AG09319 (cell line): ENCODE measurements at places on chromosomes 11 and 22.

DNA sequence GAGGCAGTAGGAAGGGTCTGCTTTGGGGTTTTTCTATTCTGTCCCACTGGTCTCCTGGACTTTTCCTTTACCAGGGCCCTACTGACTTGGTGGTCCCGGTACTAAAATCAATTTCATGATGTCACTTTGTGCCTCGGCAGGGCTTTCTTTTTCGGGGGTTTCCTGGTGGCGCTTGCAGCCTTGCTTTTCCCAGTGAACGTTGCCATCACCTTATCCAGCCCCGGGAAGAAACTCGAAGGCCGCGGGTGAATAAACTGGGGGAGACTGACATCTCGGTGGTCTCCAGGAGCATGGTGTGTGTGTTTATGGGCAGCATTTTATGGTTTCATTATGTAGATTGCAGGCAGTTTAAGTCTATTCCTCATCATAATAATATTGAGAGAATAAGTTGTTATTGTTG lies 84.4 kb downstream of the KCNQ1 start:
- DNase-seq = no peak

GRCh38 chr11:91513734-91514133 lies 710.9 kb upstream of the FAT3 start:
- DNase-seq = no peak

DNA sequence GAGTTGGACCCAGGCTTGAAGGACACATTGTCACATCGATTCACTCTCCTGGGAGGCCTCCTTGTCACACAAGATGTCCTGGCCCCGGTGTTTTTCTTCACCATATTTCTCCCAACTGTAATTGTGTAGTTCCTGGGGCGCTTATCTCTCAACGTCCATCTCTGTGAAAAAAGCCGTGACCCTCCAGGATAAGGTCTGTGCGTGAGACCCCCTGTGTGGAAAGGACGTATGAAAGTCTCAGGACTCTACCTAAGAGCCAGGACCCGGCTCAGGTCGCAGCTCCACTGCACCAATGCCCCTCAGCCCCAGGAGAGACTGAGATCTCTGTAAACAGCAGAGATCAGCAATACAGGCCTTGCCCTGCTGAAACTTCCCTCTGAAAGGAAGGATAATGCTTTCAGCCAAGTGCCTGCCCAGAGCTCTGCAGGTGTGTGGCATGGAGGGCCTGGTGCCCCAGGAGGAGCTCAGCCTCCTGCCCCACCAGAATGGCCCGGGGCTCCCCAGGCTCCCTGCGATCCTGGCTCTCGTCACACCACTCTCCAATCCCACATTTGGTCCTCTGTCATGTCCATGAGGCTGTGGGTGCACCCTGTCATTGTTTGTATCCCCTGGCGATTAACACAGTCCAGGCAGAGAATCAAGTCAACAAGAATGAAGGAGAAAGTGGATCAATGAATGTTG lies 119.2 kb upstream of the TMEM45B start:
- no peak for DNase-seq

DNA sequence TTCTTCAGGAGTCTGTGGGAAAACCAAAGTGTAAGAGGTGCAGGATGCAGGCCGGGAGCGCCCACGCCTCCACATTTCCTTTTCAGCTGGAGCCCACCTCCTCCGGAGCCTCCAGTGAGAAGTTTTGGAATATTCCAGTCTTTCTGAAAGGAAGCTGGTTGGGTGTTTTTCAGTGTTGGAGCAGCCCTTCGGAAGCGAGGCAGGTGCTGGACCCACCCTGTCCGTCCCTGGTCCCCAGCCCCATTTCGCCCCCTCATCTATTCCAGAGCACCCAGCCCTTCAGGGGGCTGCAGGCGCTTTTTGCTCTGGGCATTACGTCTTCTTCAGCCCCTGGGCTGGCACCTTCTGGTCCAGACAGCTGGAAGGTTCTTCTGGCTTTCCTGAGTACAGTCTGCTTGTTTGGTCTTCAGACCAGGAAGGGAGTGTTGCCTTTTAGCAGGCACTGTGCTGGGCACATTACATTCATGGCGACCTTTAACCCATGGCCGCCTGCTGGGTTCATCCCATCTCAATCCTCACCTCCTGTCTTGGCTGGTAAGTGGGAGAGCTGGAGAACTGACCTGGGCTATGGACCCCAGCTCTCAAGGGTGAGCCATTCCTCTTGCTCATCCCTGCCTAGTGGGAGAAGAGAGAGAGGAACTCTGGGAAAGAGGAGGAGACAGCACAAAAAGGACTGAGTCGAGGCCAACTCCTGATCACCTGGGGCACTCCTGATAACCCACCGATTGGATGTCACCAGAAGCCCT lies 710 bp upstream of the THY1 start:
- DNase-seq = no peak

DNA sequence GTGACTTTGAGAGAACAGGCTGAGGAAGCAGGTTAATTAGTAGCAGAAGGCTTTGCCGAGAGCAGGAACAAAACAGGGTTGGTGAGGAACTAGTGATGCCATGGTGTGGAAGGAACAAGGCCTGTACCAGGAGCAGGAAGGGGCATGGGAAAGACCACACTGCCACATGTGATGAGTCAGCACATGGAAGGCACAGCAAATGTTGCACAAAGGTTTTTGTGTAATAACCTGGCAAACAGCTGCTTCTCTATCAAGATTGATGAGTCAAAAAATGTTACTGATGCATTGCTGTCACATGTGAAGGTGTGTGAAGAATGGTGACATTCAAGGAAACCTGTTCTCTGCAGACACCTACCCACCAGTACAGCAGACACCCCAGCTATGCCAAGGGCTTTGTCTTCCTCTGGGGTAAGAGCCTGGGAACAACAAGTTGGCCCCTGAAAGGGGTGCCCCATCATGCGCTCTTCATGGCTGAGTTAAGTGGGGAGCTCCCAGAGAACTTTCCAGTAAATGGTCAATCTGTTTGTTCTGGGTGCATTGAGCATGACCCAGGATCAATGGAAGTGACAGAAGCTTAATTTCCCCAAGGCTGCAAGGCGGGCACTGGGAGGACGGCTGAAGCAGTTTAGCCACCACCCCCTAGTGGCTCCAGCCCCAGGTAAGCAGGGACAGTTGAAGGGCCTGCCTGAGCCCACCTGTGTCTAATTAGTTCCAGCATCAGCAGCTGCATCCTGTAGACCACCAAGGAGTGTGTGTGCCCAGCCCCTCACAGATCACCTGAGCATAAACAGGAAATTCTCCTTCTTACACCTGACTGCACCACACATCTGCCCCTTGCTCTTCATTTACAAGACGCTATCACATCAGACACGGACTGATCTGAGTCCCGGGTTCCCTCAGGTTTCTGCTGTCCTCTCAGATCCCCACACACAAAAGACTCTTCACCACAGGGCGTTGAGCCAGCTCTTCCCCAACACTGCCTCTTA lies 47.6 kb downstream of the GGTLC2 start:
- DNase-seq = no peak

- DNase-seq = no peak
Measured at GRCh38 chr11:61707574-61707973, 27.4 kb downstream of the DAGLA start.

- DNase-seq = no peak
Measured at GRCh38 chr22:41597635-41597953, 8.0 kb upstream of the PMM1 start.

DNA sequence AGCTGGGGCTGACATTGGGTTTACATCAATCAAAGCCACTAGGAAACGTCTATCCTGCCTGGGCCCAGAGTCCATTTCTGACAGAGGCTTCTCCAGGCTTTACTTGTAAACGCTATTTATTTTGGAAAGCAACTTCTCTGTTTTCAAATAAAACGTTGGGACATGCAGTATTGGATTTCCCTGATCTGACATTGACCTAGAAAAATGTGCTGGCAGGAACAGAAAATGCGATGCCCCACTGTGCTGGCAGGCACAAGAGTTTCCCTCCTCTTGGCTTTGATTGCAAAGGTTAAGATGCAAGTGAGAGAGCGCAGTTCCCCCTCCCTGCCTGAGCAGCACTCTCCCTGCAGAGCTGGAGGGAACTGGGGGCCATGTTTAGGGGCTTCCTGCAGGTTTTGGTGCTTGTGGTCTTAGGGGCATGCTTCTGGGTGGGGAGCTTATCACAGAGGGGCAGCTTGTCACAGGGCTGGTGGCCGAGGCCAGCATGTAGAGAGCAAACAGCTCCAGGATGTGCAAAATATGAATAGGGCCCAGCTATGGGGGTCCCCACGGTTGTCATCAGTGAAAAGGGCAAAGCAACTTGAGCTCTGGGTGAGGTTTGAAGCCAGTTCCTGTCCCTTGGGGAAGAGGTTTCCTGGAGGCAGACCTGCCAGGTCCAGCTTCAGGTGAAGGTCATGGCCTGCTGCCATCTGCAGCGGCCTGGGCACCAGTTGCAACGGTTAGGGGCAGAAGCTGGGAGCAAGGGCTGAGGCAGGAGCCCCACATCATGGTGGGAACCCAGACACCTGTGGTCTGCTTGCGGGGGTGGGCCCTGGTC lies 42.3 kb upstream of the DKK3 start:
- DNase-seq = no peak

DNA sequence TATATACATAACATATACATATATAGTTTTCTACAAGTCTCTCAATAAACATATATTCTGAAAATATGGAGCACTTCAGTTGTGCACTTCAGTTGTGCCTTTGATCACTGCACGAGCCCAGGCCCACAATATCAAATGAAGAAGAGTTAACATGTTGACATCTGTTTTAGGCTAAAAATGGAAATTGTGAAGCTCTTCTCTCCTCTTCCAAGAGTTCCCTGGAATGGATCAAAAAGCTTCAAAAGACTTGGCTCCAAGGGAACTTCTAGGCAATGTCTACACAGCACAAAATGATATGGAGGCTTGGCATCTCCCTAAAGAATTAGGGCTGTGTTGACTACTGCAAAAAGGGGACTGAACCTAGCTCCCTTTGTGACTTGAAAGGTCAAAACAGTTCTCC lies 36.9 kb downstream of the MAML2 start:
- no peak for DNase-seq

- no peak for DNase-seq
Measured at GRCh38 chr22:44026630-44027511, 2.8 kb downstream of the PARVB start.

- no peak for DNase-seq
Measured at GRCh38 chr11:106989078-106989455, 29.2 kb downstream of the GUCY1A2 start.

GRCh38 chr11:68527585-68527984 lies 67.0 kb downstream of the PPP6R3 start:
- no peak for DNase-seq

- no peak for DNase-seq
Measured at GRCh38 chr22:18148293-18148965, 1.5 kb upstream of the USP18 start.

DNA sequence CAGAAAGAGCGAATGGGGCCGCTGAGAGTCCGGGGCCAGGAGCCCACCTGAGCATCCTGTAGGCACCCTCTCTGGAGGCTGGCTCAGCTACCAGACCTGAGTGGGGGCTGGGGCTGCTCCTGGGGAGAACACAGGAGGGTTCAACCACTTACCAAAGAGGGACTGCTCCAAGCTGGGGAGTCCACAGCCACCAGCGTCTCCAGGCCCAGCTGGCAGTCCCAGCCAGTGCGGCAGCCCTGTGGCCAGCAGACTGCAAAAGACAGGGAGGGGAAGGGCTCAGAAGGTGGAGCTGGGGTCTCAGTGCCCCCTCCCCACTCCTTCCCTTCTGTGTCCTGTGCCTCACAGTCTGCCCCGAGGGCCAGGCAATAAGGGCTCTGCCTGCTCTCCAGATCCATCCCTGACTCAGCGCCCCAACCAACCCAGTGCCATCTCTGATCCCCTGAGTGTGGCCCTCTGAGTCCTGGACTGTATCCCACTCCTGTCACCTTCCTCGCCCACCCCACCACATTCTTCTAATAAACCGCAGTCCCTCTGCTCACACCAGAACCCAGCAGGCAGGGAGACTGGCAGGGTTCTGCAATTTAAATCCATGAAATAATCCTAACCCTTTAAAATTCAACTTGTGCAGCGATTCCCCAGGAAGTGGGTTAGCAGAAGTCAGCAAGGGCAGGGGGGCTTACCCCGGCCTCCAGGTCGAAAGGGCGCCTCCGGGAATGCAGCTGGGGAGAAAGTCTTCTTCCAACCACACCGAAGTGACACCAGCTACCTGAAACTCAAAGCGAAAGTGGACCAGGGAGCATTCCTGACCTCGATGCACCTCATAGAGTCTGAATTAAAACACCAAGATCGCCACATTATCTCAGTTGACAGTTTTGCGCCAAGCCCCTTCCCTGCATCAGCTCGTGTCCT lies 13.3 kb downstream of the CHST1 start:
- DNase-seq = no peak

- no peak for DNase-seq
Measured at GRCh38 chr22:42433754-42434682, 1.8 kb upstream of the NFAM1 start.

DNA sequence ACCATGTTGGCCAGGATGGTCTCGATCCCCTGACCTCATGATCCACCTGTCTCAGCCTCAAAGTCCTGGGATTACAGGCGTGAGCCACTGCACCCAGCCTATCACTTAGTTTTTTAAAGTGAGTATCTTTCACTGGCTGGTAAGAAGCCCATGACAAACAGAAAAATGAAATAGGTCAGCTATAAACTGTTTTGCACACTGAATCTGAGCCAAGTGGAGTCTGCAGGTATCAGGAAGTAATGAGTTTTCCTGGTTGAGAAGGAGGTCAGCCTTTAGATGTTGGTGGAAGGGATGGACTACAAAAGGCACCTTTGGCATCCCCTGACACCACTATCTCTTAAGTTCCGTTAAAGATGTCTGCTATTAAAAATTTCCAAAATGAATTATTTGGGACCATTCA lies 345.1 kb downstream of the AASDHPPT start:
- no peak for DNase-seq

DNA sequence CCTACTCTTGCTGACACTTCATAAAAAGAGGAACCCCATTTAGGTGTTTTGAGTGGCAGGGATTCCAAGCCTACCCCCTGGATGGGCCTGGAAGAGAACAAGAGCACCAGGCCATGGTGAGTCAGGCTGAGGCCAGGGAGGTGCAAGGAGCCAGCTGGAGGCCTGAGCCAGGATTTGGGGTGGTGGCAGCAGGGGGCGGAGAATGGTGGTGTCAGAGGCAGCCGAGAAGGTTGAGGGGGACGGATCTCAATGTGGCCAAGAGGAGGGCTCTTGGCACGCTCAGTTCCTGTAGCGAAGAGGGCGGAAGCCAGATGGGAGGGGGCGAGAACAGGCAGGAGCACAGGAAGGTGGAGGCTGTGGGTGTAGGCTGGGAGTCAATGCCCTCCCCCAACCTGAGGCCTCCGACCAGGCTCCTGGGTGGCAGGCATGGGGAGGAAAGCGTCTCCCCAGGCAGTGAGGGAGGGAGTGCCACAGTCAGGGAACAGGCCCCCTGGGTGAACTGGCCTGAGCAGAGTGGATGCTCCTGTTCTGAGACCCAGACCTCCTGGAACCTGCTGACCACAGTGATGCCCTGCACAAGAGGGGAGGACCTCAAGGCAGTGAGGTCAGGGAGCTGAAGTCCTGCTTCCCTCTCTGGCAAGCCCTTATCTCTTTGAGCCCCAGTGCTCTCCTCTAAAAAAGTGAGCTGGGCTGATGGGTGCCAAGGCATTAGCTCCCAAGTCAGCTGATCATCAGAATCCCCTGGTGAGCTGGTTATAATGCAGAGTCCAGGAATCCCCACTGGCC lies 13.9 kb downstream of the RTN4RL2 start:
- DNase-seq = no peak
